ENCODE measurements at places on chromosomes 7 and 10. TPM values are rescaled to one million over a fixed set of nuclear protein-coding genes. Genes with fewer than 3 reads are reported as not detected.

DNA sequence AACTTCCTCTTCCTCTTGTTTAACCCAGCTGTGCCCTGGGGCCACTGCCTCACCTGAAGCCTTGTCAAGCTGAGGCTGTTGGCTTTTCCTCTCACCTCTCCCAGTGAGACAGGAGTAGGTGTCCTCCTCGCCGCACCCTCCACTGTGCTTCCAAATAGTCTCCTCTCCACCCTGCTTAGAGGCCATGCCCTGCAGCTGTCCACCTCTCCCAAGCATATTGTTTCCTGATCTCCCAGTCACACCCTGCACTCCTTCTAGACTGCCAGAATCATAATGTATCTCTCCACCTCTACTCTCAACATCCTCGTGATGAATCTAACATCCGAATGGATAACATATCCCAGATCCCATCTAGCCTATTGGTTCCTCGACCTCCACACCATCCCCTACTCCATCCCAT lies 196.3 kb upstream of the GHITM start:
- DNase-seq: no peak

- DNase-seq: peak; percentile 49
Observed at GRCh38 chr7:28921822-28922221, 36.3 kb downstream of the TRIL start.

- DNase-seq: no peak
Observed at GRCh38 chr7:66734006-66734405, 6.5 kb upstream of the RABGEF1 start.

DNA sequence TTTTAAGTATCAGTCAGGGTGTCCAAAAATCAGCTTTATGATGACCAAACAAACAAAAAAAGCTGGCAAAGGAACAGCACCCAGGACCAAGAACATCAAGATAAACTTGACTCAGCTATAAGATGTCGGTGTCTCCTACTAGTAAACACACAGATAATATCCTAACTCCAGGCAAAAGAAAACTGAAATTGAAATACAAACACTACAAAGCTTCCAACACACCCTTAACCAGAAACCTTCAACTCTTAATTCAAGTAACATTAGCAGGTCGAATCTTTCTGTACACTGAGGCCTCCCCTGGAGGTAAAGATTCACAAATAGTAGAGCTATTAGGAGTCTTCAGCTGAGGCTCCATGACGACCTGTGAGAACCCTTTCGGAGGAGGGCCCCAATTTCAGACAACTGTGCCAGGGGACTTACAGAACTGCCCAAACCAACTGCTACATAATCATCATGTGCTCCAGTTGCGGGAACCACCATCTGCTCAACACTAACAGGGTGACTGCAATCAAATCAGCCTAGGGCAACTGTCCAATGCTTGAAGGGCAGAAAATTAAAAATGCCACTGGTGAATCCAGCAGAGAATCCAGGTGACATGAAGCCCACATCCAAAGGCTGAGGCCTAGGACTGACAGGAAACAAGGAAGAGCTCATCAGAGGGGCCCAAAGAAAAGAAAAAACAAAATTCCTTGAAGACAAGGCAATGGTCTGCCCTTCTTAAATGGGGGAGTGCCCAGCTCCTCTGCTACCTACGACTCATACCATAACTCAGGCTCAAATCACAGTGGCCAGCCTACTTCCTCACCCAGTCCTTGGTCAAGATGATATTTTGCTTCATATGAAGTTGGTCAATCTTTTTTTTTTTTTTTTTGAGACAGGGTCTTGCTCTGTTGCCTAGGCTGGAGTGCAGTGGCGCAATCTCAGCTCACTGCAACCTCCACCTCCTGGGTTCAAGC lies 20.0 kb downstream of the XPNPEP1 start:
- peak; percentile 41 for DNase-seq

DNA sequence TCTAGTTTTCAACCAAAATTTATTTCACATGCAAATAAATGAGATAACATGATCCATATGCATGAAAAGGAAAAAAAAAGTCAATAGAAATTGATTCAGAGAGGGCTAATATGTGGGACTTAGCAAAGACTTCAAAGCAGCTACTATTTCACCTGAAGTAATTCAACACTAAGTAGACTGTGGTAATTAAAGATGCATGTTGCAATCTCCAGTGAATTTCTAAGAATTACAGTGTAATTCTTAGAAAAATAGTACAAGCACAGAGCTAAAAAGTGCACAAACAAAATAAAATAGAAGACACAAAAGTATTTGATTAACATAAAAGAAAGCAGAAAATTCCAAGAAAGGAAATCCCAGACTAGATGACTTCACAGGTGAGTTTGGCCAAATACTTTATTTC lies 25.7 kb downstream of the GPR22 start:
- no peak for DNase-seq

DNA sequence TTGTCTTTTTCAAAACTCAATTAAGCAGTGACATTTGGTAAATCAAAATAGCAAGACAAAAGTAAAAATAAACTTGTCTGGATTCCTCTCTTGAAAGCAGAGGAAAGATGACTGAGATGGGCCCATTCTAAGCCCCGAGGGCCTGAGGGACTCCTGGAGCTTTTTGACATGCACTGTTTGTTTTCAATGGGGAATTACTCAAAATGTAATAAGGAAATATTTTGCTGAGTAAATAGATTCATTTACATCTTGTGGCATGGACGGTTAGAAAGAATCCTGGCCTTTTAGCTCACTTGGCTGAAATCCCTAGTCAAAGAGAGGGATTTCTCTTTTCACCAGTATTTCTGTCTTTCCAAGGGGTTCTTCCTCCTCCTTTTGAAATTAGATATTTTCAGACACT lies 108.0 kb downstream of the MKX start:
- no peak for DNase-seq

- no peak for DNase-seq
Observed at GRCh38 chr7:18762189-18762588, 266.6 kb downstream of the HDAC9 start.

Gene FAM237B
- total RNA-seq: not detected

Gene HOXA4
- total RNA-seq: not detected

Gene PAPSS2
- total RNA-seq: not detected
